COLO829 (cell line): ENCODE measurements at places on chromosomes 4 and X.
A peak's percentile ranks its signal among the peaks of the same experiment; 100 is the strongest.

- no peak for DNase-seq
Observed at GRCh38 chrX:112844250-112844649, 3.6 kb upstream of the AMOT start.

- peak; percentile 53 for DNase-seq
Observed at GRCh38 chr4:149823769-149824221, 8.2 kb upstream of the IQCM start.

DNA sequence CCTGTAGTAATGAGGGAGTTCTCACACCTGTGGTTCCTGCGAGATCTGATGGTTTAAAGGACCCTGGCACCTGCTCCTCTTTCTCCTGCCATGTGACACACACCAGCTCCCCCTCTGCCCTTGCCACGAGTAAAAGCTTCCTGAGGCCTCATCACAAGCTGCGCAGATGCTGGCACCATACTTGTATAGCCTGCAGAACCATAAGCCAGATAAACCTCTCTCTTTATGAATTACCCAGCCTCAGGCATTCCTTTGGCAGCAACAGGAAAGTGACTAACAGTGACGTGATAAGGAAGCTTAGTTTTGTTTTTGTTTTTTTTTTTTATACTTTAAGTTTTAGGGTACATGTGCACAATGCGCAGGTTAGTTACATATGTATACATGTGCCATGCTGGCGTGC is 130.9 kb downstream of the AFAP1 start:
- no peak for DNase-seq

DNA sequence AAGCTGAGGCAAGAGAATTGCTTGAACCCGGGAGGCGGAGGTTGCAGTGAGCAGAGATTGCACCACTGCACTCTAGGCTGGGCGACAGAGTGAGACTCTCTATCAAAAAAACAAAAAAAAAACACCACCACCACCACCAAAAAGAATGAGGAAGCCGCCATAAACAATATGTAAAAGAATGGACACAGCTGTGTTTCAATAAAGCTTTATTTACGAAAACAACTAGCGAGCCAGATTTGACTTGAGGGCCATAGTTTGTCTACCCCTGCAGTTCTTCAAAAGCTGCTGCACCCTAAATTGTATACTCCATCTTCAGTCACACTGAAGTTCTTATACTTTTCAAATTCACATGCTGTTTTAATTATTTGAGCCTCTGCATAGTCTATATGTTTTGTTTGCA is 306.5 kb upstream of the KLF3 start:
- DNase-seq = no peak

- no peak for DNase-seq
Observed at GRCh38 chrX:392575-392846, 5.8 kb upstream of the PPP2R3B start.

- DNase-seq = no peak
Observed at GRCh38 chr4:121139533-121140222, 24.4 kb downstream of the TNIP3 start.

DNA sequence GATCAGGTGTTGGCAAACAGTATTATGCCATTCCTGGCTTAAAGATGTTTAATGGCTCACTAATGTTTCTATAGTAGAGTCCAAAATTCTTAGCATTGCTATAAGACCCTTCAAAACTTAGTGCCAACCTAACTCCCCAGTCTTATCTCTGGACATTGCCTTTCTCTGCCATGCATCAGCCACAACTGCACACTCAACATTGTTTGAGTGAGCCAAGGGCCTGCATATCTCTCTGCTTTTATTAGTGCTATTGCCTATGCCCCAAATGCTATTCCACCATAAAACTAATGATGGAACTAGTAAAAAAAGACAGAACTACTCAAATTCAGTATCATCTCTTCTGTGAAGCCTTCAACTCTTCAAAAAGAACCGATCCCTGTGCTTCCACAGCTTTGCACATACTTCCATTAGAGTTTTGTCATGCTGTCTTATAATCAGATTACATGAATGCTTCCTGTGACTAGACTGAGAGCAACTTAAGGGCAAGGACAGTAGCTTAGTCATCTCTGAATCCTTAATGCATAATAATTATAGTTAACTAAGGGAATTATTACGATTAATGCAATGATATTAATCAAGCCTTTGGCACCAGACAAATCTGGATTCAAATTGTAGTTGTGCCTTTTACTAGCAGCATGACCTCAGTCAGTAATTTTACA is 53.7 kb downstream of the CHM start:
- peak; percentile 11 for DNase-seq

GRCh38 chrX:86002076-86002896 is 45.1 kb downstream of the CHM start:
- no peak for DNase-seq

DNA sequence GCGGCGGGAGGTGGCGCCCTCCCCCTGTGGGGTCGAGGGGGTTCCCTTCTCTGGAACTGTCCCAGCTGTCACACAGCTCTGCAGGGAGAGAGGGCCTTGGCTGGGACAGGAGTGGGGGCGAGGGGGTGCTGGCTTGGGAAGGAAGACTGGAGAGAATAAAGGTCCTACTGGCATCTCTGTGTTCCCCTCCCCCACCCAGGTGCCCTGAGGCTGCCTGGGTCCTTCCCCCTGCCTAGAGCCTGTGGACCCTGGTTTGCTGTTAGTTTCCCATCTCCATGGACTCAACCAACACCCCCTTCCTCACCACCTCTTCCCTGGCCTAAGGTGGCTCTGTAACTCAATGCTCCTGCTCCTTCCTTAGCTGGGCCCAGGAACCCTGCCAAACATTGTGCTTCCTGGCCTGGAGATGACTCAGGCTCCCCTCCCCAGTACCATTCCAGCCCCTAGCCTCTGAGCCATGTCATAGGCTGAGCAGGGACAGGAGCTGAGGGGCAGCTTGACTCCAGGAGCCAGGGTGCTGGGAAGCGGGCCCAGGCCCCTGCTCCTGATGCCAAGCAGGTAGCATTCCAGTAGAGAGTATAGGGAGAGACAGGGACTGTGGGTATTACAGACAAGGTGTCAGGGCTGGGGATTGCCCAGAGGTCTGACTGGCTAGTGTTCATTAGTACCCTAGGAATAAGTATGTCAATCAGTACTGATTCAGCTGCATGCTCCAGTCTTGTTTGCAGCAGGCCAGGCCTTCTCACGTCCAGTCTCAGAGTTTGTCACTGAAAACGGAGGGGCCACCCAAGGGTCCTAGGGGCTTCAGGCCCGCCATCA is 100.7 kb downstream of the EFNB1 start:
- no peak for DNase-seq

DNA sequence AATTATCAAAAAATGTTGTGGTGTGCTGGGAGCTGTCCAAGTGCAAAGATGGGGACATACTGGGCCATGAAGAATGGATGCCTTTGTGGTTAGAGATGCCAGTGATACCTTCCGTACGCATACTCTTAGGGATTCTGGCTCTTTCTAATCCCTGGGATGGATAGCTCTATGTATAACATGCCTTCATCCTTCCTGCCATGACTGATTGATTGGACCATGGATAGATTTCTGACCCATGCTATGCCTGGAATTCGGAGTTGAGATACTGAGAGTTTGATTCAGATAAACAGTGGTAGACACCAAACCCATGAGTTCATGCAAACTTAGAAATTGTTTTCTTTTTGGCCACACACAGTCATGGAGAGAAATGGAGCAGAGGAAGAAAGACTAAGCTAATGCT is 147.2 kb upstream of the WDFY3 start:
- DNase-seq = no peak

- no peak for DNase-seq
Observed at GRCh38 chrX:43882294-43882681, at the start of gene MAOB. MAOB (minus strand) TSS chrX:43882450; CDS start chrX:43882299, 151 bp downstream.

DNA sequence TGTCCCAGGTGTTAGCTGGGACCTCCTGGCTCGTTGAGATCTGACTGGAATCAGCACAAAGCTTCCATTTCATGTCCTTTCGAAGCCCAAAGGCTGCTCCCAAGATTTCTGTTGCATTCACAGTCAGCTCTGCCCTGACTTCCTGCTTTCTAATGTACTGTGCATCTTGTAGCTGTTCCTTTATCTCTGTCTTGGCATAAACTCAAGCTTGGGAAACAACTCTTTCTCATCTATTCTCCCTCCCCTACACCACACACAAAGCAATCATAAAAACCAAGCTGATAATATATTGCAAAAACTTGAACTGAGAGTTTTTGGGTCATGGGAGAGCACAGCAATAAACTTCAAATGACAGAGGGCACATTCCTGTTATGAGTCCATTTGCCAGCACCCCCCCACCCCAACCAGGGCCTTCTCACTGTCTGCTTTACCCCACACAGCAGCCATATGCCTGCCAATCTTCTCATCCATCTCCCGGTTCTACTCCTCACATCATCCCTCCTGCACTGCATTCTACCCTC is 76.3 kb downstream of the SYNPO2 start:
- DNase-seq = no peak

DNA sequence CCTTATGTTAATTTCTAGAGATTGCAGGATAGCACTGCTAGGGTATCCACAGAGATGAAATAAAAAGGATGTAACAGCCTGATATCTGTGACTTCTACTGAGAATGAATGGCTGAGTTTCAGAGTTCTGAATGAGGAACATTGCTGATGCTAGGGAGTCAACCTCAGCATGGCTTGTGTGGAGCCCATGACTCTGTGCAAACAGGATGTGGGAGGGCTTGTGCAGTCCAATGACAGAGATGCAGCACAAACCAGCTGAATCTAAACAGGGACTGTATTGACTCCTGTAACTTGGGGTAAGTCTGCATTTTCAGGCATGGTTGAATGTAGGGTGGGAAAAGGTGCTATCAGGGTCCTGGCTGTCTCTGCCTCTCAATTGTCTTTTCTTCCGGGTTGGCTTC is 5.3 kb upstream of the RASL11B start:
- DNase-seq = no peak

DNA sequence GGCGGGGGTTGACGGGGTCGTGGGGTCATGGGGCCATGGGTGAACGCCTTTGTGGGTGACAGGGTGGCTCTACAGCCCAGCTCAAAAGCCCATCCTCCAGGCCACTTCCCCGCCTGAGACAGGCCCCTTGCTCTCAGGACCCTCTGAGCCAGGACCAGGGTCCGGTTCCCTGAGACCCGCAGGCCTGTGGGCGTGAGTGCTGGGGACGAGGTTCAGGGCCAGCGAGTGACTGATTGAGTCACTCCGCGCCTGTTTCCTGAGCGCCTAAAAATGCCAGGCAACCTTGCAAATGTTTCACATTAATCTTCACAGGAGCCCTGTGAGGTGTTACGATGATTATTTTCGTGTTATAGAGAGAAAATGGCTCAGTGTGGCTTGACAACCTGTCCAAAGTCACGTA is 97.8 kb downstream of the ZNF674 start:
- peak; percentile 8 for DNase-seq

DNA sequence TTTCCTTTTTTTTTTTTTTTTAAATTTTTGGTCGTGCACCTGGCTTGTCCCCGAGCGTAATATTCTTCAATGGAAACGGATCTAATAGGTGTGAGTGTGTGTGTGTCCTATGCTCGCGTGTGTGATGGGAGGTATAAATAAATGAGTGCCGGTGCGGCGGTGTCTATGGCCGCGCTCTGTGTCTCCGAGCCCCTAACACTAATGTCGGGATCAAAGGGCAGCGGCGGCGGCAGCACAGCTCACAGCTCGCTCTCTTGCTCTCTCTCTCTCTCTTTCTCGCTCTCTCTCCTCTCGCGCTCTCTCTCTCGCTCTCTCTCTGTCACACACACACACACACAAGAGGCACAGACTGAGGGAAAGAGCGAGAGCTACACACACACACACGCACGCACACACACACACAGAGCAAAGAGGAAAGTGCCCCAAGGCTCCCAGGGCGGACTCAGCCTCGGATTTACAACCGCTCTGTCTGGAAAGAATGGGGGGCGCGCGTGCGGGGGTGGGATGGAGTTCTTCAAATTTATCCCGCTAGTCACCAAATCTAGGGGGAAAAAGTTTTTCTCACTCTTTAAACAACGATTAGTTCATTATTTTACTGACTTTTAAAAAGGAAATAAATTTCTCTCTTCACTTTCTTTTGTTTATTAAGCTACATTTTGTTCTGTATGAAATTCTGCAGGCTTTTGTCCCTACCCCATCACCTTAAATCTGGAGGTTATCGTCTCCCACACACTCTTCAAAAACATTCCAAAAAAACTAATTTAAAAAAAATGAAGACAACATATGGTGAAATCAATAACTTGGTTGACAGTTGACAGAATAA is at the start of gene ZNF827:
TSS of gene ZNF827 (minus strand) at position 206 of the 823 bp plus-strand sequence. CDS start 416 bp downstream, outside the sequence.
- DNase-seq = no peak

GRCh38 chr4:169116270-169116901 is 106.3 kb upstream of the CBR4 start:
- DNase-seq = peak; percentile 68

- no peak for DNase-seq
Observed at GRCh38 chr4:93203708-93204107, 624.8 kb upstream of the ATOH1 start.

DNA sequence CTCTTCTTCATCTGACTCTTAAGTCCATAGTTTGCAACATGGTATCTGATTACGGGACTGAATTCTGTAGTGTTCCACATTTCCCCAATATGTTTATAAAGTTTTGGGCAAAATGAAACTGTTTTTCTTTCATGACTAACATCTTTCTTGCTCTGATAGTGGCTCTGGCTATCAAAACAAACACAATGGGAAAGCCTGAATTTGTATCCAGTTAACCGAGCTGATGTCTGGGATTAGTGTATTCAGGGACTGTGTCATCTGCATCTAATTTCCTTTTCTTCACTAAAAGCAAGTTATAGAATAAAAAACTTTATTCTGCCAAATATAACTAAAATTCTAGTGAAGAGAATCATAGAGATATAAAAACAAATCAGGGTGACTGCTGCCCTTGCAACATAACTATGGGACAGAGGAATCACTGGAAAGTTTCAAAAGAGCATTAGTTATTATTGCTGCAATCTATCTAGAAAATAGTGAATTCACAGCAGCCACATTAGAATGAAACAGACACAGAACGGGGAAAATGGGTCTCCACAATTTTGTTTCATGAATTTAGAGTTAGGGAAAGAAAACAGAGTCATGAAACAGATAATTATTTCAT is 61.3 kb downstream of the ANTXR2 start:
- DNase-seq = no peak

DNA sequence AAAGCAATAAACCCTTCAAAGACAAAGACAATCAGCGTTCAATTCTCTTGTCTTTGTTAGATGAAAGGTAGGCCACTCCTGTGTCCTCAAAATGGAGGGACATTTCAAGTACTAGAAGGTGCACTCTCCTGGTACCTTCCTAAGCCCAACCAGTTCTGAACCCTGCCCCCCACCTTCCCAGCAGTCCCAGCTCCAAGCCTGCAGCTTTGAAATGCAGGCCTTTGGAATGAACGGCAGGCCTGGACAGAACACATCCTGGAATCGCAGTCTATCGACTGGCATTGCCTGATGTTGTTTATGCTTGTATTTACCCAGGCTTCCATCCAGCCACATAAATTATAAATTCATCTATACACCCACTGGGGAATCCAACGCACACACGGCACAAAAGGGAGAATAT is 47.4 kb downstream of the RASGEF1B start:
- DNase-seq = no peak

GRCh38 chr4:53576071-53576617 is 15.1 kb downstream of the LNX1 start:
- DNase-seq = no peak

GRCh38 chr4:97828646-97829045 is 314.6 kb downstream of the STPG2 start:
- DNase-seq = no peak

GRCh38 chr4:120005076-120005475 is 61.6 kb downstream of the MAD2L1 start:
- DNase-seq = no peak
